Omental fat pad (tissue), 4 donors: ENCODE measurements at places on chromosomes 2 and 18.

- no peak for DNase-seq
These were observed 26.6 kb downstream of the FAHD2B start for GRCh38 chr2:97068074-97068473.

DNA sequence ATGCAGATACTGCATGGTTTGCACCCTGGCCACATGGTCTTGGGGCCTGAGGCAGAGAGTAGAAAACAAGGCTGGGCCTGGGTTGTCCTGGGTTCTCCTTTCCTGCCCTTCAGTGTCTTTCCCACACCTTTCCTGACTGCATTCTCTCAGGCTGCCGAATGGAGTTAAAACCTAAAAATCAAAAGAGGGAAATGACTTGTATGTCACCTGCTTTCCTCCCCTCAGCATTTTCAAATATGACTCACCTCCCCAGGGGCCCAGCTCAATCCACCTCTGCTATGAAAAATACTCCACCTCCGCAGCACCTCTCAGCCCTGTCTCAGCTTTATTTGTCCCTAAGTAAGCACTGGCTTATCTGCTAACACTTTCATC is 457.8 kb upstream of the MEX3C start:
- no peak for DNase-seq

DNA sequence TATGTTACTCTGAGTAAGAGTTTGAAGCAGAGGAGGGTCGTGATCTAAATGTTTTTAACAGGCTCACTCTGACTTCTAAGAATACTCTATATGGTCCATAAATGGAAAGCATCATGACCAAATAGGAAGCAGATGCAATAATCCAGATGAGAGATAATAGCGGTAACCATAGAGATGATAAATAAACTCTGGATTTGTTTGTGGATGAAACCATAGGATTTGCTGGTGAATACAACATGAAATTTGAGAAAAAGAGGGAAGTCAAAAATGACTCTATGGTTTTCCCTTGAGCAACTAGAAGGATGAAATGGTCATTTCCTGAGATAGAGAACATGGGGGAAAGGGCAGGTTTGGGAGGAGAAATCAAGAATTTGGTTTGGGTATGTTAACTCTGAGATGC is 3.9 kb downstream of the HEATR5B start:
- DNase-seq: no peak

DNA sequence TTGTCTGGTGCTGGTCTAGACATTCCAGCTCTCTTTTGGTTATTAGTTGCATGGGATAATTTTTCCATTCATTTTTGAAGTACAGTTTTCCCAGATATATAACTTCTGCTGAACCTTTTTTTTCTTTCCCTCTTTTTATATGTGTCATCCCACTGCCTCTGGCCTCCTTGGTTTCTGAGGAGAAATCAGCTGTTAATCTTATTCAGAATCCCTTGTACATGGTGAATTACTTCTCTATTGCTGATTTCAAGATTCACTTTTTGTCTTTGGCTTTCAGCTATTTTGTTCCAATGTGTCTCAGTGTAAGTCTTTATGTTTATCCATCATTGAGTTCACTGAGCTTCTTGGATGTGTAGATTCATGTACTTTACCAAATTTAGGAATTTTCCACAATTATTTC is 99.7 kb downstream of the ARHGEF4 start:
- no peak for DNase-seq

DNA sequence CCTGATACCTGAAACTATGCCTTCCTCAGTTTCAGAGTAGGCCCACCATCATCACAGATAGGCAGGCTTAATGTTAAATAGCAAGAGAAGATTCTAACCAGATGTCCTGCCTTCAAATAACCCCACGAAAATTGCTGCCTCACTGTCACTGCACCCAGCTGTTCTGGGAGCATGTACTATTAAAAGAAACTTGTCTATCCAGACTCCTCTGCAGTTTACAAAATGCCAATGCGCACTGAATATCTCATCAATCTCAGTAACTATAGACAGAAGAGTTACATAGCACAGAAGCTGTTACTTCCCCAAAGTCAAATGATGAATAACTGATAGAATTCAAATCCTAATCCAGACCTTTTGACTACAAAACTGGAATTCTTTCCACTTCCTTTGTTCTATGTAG is 43.9 kb downstream of the WDR75 start:
- no peak for DNase-seq

- DNase-seq: no peak
These were observed 679.1 kb upstream of the ZEB2 start for GRCh38 chr2:145199042-145199441.

DNA sequence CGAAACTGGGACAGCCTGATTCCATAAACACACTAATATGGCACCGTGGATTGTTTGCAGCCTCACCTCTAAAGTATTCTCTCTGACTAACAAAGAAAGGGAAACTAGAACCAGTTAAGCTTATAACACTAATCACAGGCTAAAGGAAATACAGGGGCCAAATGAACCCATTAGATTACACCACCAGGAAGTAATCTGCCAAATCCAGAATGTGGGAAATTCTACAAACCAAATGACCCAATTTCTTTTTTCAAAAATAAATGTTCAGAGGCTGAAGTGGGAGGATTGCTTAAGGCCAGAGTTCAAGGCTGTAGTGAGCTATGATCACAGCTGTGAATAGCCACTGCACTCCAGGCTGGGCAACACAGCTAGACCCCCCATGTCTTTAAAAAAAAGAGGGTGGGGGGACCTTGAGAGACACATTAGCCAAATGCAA is 1.5 kb upstream of the MPPE1 start:
- no peak for DNase-seq

- DNase-seq: no peak
These were observed 8.1 kb downstream of the SIX2 start for GRCh38 chr2:45000921-45001868.

DNA sequence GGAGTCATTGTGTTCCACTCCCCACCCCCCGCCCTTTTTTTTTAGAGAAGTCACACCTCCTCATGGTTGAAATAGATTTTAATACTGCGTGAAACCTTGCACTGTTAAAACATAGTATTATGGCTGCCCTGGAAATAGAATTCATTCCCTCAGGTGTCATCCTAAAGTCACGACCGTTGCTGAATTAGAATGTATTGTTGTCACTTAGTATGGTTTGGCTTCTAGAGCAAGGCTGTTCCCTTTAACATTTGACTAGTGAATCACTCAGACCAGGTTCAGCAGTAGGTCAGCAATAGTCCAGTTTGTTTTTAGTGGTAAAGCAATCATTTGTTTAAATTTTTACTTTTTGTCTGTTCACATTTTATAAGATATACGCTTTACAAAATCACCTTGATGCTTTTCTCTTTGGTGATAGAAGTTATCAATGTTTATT is 1.2 kb downstream of the BABAM2 start:
- no peak for DNase-seq

DNA sequence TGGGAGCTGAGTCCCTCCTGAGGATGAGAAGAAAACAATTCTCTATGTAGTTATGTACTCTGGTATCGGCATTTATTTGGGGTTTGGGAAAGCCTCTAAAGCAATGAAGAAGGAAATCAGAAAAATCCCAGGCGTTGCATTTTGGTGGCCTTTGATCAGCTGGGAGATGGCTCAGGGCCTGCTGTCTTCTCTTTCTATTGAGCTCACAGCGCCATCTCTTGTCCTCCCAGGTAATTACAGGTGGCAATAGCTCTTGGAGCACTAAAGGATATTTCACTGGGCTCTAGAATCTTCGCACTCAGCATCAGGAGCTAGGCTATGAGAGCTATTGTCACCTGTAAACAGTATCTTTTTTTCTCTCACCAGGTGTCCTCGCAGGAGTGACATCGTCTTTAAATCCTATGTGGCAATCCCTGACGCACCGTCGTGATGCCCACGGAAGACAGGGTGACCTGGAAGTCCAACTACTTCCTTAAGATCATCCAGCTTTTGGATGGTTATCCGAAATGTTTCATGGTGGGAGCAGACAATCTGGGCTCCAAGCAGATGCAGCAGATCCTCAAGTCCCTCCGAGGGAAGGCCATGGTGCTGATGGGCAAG is 76.1 kb upstream of the PMAIP1 start:
- DNase-seq: peak; percentile 78

- no peak for DNase-seq
These were observed 67.0 kb downstream of the WDSUB1 start for GRCh38 chr2:159219394-159219998.

GRCh38 chr2:71154798-71155197 is 24.4 kb downstream of the MPHOSPH10 start:
- no peak for DNase-seq

DNA sequence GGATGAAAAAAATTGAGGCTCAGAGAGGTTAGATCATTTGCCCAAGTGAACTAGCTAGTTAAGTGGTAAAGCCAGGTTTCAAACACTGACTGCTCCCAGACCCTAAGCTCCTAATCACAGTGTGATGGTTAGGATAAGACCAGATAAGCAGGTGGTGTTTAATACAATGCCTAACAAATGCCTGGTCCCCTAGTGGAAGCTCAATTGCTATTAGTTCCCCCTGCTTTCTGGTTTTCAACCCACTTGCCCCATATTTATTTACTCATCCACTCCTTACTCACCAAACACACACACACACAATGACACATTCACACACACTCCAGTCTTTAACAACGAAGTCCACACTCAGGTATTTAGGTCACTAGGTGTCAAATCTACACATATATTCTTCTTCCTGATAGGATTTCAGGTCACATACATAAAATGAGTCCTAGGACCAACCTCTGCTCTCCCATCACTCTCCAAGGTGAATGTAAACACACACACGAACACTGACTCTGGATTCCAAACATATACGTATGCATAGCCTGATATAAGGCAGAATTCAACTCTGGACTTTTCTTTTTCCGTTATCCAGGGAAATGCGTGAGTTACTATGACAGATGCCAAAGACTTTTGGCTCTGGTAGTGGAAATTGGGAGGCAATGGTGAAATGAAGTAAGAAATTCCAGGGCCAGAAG is 73.6 kb upstream of the TSPYL6 start:
- no peak for DNase-seq

DNA sequence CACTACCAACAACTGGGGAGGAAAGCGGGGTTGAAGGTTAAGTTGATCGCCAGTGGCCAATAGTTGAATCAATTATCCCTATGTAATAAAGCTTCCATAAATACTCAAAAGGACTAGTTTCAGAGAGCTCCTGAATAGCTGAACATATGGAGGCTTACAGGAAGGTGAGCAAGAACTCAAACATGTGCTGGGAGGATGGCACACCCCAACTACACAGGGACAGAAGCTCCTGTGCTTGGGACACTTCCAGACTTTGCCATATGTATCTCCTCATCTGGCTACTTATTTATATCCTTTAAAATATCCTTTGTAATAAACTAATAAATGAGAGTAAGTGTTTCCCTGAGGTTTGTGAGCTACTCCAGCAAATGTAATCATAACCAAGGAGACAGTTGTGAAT is 115.7 kb downstream of the HNMT start:
- DNase-seq: no peak

- no peak for DNase-seq
These were observed 693.9 kb upstream of the ID2 start for GRCh38 chr2:7987992-7988391.

DNA sequence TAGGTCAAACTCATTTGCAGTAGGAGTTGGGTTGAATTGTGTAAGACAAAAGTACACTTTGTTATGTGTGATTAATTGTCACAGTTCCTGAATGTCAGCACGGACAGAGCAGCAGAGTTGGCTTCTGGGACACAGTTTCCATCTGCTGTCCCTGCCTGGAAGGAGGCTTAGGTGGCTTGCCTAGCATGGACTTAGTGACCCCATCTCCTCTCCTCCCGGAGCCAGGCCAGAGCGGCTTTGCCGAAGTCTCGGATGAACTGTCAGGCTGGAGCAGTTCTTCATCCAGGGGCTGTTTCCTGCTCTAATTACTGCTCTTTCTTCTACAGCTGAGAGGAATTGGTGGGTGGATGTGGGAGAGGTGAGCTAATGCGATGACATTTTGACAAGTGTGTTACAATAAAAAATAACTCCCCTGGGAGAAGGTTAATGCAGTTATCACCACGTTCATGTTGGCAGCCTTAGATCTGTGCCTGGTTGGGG is 102.0 kb downstream of the SH3RF3 start:
- no peak for DNase-seq

DNA sequence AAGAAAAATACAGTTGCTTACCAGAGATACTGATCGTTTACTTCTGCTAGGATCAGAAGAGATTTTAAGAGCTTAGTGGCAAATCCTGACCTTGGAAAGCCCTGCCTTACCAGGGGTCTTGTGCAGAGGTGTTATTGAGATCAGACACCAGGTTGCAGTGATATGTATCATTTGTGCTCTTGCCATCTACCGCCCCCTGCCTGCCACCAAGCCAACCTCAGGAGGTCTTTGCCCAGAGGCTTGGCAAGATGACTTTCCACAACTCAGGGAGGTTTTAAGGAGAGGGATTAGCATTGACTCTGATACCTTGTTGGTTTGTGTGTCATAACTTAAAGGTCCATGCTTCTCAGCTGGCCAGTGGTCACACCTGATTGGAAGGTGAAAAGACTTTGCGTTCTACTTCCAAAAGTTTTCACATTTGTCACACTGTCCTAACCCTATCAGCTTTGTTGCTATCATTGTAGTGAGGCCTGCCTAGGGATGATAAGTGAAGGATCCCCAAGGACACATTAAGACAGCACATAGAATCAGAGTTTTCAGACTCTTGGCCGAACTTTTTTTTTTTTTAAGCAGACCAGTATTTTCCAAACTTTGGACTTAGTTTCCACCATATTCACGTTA is 46.2 kb upstream of the MGAT5 start:
- DNase-seq: no peak

DNA sequence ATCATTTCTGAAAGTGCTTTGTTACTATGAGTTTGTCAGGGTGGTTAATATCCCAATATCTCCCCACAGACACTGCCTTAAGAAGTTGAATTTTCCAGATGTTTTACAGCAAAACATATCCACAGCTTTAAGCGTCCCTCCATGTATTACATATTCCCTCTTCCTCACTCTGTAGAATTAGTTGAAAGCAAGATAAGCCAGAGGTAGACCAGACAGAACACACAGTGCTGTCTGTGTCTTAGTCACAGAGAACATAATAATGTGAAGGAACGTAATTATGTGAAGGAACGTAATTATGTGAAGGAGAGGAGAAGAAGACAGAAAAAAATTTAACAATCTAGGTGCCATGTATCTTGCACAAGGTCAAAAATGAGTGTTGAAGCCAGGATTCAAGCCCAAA is 81.9 kb upstream of the LRATD1 start:
- DNase-seq: no peak

- no peak for DNase-seq
These were observed at the start of gene LRRTM4 for GRCh38 chr2:77521931-77522470. Gene LRRTM4, minus strand, starts transcription at chr2:77522376.

GRCh38 chr2:42321452-42322064 is 39.5 kb downstream of the COX7A2L start:
- no peak for DNase-seq

- DNase-seq: no peak
These were observed 1935.1 kb upstream of the PIK3C3 start for GRCh38 chr18:40019797-40020392.

DNA sequence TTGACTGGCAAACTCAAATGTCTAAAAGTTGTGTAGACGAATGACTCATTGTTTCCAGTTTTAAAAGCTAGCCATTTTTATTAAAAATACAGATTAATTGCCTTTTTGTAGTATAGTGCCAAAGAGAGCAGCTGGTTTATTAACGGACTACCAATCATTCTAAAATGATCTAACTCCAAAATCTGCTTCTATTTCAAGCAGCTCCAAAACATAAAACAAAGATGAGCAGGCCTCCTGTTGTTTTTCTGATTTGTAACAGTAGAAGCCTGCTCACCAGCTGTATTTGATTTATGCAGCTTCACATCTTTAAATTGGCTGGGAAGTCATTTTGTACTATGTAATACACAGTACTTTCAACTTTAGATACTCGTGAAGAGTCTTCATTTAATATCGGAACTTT is 171.8 kb downstream of the UBR3 start:
- no peak for DNase-seq
